Activated CD4-positive, alpha-beta memory T cell treated with anti-CD3 and anti-CD28 coated beads, Interleukin-2, amount 10 ng/mL, durations not matched to agents 7 days and 5 days (primary cell): ENCODE measurements at places on chromosomes 12 and 14. TPM values are rescaled to one million over a fixed set of nuclear protein-coding genes. Genes with fewer than 3 reads are reported as not detected.

GRCh38 chr12:82942521-82942920 is 255.8 kb downstream of the TMTC2 start:
- no peak for DNase-seq

DNA sequence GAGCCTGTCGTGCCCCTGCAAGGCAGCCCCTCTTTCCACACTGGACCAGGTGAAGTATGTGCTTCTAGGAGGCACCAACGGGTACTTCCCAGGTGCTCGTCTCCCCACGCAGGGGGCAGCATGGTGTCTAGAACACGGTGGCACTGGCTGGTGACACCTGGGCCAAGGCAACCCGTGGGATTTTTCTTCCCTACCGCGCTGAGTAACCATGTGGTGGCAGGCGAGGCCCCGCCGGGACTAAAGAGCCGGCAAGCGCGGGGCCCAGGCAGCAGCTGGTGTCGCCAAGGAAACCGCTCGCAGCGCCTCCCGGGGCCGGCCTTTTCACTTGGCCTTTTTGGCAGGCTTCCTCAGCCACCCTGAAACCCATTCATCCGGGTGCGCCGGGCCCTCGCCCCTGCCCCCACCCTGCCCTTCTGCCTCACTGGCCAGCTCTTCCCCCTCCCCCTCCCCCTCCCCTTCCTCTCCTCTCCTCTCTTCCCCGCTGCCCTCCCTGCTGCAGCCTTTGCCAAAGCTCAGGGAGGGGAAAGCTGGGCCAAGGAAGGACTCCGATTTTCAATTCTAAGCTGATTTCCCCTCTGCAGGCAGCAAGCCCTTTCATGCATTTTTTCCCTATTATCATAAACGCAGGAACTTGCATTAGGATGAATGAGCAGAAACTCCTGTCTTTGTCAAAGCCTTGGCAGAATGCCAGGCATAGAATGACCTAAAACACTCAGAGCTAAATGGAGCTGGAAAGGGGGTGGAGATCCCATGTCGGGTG is 81.2 kb downstream of the IRF2BPL start:
- peak; percentile 82 for DNase-seq

GRCh38 chr12:32024884-32025592 is 65.8 kb downstream of the RESF1 start:
- DNase-seq, result no peak

GRCh38 chr14:84390010-84390409 is 1139.9 kb upstream of the FLRT2 start:
- DNase-seq, result no peak

DNA sequence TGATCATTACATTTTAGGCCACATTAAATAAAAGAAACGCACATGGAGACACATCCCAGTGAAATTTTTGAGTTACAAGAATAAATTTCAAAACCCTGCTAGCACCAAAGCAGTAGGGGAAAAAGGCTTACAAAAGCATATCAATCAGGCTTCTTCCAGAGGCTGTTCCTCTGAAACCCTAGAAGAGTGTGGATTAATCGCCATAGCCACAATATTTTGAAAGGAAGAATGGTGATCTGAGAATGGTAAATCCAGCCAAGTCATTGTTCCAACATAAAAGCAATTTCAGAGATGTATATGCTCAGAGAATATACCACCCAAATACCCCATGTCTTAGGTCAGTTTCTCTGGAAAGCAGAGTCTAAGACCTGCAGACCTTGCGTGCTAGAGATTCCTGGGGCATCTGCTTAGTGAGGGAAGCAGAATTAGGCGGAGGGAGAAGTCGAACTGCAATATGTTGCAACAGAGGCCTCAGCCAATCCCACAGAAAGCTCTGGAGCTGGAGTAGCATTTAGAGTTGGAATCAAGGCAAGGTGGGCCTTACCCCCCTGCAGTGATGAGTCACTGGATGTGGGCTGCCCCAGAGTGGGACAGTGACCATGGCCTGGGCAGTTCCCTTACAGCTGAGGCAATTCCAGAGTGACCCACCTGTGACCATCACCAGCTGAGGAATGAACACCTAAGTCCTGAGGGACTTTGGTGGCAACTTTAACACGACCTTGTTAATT is 125.2 kb downstream of the NTF3 start:
- DNase-seq, result no peak

GRCh38 chr12:55979069-55979468 is 5.2 kb downstream of the RAB5B start:
- DNase-seq, result no peak

DNA sequence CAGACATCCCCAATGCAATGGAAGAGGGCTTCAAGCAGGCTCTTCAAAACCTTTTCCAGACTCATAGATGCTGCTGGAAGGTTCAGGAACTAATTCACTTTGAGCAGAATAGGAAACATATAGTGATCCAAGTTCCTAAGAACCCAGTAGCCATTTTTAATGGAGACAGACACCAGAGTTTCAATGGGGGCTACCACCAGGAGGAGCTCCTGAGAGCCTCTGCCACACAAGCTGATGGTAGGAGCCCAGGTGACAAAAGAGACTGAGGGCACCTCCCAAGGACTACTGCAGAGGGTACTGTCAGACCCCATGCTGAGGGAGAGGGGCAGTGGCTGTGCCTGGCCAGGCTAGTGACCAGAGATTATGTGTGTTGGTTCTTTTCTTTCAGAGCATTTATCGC is 45.9 kb downstream of the IFNG start:
- peak; percentile 64 for DNase-seq

DNA sequence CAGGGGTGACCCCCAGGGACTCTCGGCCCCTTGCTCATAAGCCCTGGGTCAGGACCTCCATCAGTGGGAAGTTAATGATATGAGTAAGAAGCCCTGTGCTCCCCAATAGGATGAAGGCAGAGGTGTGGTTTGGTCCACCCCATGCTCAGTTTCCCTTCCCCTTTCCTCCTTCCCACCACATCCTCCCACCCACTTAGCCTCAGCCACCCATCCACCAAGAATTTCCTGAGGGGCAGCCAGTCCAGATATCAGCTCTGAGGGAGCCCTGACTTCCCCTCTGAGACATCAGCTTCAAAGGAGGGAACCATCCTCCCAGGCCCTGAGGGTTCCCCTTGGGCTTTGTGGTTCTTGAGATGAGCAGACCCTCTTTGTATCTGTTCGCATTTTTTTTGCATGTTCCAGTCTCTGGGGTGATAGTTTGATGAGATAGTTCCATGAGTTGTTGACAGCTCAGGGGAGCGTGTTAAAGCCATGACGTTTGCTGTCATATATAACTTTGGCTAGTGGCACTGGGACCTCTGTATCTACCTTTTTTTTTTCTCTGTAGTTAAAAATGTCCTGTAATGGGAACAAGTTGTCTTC is 71.2 kb downstream of the LGMN start:
- peak; percentile 33 for DNase-seq

- DNase-seq, result peak; percentile 59
Measured at GRCh38 chr12:11545484-11546330, 103.8 kb upstream of the ETV6 start.

- no peak for DNase-seq
Measured at GRCh38 chr14:91805659-91806058, 61.7 kb downstream of the TC2N start.

DNA sequence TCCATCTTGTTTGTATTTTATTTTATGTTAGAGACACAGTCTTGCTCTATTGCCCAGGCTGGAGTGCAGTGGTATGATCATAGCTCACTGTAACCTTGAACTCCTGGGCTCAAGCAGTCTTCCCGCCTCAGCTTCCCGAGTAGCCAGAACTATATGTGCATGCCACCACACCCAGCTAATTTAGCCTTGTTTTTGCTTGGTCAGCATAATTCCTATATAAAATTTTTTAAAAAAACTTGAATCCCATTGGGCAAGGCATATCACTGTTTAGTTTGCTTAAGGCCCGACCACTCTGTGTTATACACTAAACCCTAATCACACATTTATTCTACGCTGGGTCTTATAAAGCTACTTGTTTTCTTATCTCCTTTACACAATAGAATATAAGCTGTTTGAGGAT is 266.4 kb downstream of the AKAP6 start:
- DNase-seq, result no peak

- peak; percentile 38 for DNase-seq
Measured at GRCh38 chr14:22563987-22564386, 25.0 kb downstream of the DAD1 start.

DNA sequence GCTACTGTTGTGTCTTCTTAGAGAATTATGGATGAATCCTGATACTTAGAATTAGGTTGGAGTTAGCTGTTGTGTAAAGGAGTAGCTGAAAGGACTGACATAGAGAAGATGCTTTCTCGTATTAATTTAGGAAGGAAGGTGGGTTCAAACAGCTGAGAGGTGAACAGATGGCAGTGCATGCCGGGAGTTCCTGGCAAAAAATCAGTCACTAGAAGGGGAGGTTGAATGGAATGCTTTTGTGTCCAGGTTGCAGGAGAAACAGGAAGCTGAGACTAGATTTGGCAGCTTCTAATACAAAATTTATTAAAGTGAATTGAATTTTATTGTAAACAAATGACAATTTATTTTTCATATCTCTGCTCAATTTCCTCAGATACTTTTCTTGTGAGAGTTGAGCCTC is 70.8 kb downstream of the BTG1 start:
- no peak for DNase-seq

- DNase-seq, result no peak
Measured at GRCh38 chr12:24530689-24531088, 418.2 kb downstream of the BCAT1 start.

DNA sequence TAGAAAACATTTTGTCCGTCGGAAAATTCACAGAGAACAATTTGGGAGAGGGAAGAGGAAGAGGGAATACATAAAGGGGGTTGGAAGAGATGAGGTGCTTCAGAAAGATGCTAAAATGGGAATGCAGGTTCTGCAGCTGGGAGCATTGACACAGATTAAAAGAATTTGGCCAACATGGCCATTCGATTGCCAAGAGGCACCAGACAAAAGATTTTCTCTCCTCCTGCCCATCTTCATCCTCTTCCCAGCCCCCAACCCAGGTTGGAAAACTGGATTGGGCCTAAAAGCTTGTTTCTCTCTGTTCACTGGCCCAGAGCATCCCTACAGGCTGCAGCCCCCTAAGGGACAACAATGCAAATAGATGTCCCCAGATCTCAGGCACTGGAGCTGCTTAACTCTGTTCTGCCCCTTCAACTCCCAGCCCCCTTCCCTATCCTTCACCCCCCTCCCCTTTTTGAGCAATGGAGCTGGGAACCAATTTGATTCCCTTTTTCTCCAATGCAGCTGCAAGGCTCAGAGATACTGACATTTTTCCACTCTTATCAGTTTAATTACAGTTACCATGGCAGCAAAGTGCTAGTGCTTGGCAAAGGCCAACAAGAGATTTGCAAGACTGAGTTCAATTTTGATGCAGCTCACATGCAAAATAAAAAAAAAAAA is 1.9 kb downstream of the LMO3 start:
- DNase-seq, result no peak

- no peak for DNase-seq
Measured at GRCh38 chr12:97595936-97596335, 133.3 kb downstream of the RMST start.

- no peak for DNase-seq
Measured at GRCh38 chr14:58712357-58712756, 74.6 kb downstream of the DACT1 start.

The DPPA3 gene
- not detected for total RNA-seq

The LPAR5 gene
- total RNA-seq, result 8.0 TPM

The SELPLG gene
- 301 TPM for total RNA-seq

The ALDH1L2 gene
- 1.4 TPM for total RNA-seq

The POTEG gene
- not detected for total RNA-seq

The KRT79 gene
- not detected for total RNA-seq

The PMEL gene
- 0.60 TPM for total RNA-seq

The PTPRR gene
- not detected for total RNA-seq

The RND1 gene
- 2.6 TPM for total RNA-seq

The CFAP251 gene
- 2.2 TPM for total RNA-seq

The SYT1 gene
- total RNA-seq, result not detected

The ARMH4 gene
- total RNA-seq, result not detected
